ENCODE measurements at places on chromosomes 5 and 9.
A peak's percentile ranks its signal among the peaks of the same experiment; 100 is the strongest.

- DNase-seq: no peak
Measured at GRCh38 chr9:34958411-34958982, 412 bp downstream of the PHF24 start.

DNA sequence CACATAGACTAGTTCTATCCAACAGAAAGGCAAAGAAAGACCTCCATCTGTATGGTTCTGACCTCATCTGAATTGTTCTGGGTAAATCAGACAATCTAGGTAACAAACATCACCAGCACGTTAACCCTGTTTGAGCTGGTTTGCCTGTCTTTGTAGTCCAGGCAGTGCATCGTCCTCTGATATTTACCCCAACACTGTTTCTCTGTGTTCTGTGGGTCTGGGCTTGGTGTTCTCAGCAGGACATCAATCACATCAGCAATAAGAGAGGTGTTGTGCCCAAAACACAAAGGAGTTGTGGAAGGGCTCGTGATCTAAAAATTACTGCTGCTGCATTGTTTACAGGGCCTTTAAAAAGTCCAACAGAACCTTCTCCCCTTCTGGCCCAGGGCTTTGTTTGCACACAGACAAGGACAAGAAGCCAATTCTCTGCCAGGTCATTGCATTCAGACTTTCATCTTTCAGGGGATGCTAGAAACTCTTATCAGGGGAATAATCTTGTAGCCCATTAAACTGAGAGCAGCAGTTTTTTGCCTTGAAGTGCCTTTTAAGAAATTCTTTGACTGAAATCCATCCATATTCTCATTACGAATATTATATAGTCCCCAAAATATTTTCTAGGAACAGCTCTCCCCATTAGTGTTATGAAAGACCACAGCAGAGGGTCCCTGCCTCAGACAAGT, 30.5 kb upstream of the MAP1B start:
- DNase-seq: no peak

DNA sequence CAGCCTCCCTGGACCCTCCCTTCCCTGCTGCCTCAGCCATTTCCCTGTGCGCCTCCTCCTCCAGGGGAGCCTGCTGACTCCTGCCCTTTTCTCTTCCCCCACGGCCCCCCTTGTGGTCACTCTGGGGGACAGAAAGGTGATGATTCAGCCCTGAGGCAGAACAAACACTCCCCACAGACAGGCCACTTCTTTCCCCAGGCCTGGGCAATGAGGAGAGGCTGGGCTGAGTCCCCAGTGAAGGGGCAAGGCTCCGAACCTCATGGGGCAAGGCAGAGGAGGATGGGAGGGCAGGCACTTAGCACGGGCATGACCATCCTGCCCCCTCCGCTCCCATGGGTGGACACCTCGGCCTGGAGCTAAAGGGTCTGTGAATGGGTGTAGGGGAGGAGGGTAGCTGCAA, 21.0 kb downstream of the CSF1R start:
- DNase-seq: no peak

- no peak for DNase-seq
Measured at GRCh38 chr5:86570427-86571083, 47.2 kb upstream of the COX7C start.

DNA sequence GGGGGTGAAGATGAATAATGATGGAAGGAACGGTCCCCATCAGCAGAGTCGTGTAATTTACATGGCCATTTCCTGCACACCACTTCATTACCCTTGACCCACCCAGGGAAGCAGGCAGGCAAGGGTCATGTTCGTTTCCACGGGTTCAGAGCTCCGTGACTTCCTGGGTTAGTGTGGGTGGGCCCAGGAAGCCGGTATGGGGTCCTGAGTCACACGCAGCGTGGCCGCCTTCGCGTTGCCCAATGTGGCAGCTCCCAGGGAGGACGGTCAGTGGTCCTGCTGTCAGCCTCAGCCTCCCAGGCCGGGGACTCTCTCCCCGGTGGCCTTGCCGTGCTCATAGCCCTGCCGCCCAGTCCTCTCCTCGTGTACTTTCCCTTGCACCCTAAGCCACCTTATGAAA, 5.1 kb upstream of the TERT start:
- no peak for DNase-seq

- no peak for DNase-seq
Measured at GRCh38 chr9:93057703-93058354, 672 bp upstream of the SUSD3 start.

GRCh38 chr5:14861123-14861765, 10.3 kb downstream of the ANKH start:
- DNase-seq: no peak

DNA sequence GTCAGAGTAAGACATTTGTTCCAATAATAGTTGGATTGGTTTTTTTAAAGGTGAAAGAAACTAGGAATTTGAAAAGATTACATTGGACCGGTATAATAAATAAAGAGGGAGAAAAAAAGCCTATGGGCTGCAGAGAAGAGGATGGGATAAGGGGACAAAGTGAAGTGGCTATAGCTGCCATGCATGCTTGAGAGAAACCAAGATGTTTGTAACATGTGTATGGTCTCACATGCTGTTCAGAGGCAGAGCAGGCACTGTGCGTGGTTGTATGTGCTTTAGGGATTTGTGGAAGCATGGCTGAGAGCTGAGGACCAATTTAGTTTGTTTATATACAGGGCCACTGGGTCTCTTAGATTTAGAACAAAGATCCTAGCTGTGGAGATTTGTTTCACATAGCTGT, 32.7 kb downstream of the LNPEP start:
- DNase-seq: no peak

- DNase-seq: no peak
Measured at GRCh38 chr5:52997424-52997823, 8.3 kb downstream of the ITGA2 start.

- DNase-seq: peak; percentile 33
Measured at GRCh38 chr5:179827680-179828079, 7.0 kb downstream of the SQSTM1 start.

DNA sequence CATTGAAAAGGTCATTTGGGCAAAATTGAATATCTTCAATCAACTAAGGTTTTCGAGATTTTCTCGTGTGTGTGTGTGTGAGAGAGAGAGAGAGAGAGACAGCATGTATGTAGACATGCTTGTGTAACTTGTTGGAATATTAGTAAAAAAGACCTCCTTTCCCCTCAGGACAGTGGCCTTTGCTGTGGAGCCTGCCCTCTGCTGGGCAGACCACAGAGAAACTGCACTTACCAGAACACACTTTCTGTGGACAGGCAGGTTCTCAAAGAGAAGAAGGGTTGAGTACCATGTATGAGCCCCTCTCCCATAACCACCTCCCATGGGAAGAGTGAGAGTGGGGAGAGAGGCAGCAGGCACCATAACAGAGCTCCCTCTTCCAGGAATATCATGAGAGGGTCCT, 45.6 kb downstream of the CFAP90 start:
- no peak for DNase-seq

- peak; percentile 18 for DNase-seq
Measured at GRCh38 chr5:154384480-154385235, 61.1 kb upstream of the SAP30L start.

DNA sequence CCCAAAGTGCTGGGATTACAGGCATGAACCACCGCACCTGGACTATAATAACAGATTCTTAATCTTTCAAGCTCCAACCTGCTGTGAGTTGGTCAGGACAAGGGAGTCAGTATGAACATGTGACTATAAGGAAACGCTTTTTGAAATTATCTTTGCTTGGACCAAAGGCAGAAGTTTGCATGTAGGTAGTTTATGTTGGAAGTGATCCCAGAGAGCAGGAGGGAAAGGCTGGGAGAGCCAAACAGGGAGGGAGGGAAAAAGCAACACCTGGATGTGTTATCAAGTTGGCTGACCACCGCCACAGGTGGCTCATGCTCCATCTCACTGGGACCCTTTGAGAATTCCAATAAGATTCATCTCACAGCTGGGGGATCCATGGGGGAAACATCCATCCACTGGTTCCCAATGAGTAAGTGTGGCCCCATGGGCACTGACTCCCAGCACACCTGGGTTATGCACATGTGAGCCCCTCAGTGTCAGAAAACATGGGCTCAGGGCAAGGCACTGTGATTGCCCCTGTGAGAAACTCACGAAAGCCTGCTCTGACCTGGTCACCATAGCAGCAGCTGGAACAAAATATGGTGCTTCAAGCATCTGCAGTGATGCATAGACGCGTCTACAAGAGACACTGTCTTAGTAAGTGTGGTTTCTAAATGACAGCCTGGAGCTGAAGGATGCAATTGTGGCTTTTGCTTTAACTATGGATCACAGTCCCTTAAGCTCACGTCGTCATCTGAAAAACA, 62.1 kb downstream of the ARSB start:
- no peak for DNase-seq

DNA sequence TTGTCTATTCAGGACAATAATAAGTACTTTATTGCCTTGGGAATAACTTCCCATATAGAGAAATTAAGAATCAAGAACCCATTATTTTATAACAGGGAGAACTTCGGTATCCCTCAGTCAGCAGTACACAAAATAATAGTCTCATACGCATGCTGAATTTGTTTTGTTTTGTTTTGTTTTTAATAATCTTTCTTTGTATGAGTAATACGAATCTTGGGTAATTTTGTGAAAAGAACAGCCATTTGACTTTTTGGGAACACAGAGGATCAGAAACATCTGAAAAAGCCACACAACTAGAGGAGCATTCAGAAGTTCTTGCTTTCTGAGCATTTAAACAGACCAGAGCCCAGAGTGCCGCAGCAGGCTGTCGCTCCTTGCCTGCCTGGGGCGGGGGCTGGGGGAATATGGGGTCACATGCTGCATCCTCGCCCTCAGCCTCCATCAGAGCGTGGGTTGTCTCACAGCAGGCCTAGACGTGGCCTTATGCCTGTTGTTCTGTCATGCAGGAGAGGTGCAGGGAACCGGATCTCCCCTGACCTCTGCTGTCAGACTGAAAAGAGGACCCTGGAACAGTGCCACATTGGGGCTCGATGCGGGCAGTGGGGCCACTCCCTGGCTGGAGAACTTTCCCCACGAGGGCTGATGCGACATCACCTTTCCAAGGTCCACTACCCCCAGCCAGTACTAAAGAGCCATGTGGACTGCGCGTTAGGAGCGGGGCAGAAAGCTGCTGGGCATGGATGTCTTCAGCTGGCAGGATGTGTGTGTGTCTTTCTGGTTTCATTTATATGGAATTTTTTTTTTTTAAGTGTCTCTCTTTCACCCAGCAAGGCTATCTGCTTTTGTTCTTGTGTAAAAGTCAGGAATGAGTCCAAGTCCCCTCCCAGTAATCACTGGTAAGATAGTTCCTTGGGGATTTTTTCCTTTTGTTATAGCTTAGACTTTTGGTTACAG, 133.4 kb upstream of the OTULINL start:
- no peak for DNase-seq

GRCh38 chr5:40587376-40587775, 92.3 kb upstream of the PTGER4 start:
- no peak for DNase-seq

- DNase-seq: no peak
Measured at GRCh38 chr9:20835377-20836286, 151.6 kb downstream of the FOCAD start.

DNA sequence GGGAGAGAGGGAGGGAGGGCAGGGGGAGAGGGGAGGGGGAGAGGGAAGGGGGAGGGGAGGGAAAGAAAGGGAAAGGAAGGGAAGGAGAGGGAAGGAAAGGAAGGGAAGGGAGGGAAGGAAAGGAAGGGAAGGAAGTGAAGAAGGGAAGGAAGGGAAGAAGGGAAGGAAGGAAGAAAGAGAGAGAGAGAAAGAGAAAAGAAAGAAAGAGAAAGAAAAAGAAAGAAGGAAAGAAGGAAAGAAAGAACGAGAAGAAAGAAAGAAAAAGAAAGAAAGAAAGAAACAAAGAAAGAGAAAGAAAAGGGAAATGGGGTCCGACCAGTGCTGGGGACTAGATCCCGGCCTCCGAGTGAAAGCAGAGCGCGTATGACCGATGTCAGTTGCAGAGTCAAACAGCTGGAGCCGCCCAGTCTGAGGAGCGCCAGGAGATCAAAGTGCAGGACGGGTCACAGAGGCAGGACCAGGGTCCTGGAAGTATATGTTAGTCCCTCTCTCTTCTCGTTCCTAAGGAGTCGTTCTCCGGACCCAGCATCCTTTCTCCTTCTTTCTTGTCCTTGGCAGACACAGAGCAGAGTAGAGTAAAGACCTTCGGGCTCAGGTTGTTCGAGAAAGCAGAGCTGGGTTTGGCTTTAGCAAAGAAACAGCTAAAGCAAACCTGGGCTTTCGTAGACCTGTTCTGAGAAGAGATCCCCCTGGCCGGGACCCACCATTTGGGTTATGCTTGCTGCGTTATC, 305.4 kb upstream of the MSX2 start:
- no peak for DNase-seq

DNA sequence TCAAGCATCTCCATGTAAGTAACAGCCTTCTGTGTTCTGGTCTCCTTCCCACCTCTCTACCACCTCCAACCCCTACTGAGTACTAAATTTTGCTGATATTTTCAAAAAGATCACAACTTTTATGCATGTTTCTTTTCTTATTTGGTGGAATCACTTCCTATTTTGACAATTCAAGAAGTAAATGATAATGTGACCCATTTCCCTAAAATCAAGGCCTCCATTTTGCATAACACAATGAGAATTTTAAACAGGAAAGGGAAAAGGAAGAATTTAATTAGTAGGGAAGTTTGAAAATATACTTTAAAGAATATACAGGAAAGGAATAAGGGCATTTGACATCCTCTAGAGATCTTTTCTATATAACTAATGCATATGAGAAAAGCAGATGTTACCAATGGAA, 212.9 kb upstream of the RASA1 start:
- no peak for DNase-seq

DNA sequence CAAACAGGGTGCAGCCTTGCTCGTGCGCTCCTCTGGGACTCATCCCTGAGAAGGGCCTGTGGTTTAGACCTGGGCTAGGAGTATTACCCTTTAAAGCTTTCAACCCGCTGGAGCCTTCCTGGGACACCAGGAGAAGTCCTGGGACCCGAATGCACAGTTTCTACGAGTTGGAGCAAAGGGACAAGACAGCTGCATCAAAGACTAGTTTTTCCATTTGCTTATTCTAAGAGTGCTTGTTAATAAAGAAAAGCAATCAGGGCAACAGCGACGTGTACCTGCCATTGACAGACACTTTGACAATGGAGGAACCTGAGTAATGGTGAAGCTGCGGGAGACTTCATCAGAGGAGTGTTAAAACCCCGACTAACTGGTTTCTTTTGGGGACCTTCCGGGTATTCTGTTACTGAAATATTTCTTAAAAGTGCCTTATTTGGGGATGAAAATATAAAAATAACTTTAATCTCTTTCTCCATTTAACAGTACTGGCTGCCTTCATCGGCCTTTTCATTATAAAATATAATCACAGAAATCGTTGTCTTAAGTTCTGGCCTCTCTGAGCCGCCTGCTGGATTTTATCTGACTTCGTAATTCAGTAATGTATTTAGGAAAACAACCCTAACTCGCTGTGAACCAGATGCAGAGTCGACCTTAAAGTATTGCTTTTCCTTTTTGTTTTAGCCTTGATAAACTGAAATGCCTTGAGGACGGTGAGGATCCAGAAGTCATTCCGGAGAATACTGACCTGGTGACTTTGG, 732 bp downstream of the SNAPC3 start:
- DNase-seq: peak; percentile 20

DNA sequence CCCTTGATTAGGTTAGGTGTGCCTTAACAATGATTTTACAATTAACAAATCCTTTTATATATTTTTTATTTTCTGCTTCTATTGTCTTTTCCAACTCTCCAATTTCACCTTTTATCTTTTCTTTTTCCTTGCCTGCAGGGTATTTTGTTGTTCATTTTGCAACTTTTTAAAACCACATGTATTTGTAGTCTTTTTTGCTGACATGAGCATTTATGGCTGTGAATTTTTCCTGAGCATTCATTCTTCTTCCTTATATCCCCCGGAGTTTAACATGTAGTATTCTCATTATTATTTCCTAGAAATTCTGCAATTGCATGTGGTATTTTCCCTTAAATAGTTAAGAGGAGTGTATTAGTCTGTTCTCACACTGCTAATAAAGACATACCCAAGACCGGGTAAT, 41.6 kb downstream of the FAM81B start:
- DNase-seq: no peak

Measured in CD4-positive, alpha-beta T cell treated with Interleukin-15 for 4 hours (primary cell).